Foreskin keratinocyte (primary cell): ENCODE measurements at places on chromosomes 12 and 14. TPM values are rescaled to one million over a fixed set of nuclear protein-coding genes. Genes with fewer than 3 reads are reported as not detected.

Gene OR4N2
- total RNA-seq = not detected in 2 replicates

Gene CCDC197
- not detected in 2 replicates for total RNA-seq

Gene RPL10L
- not detected in 2 replicates for total RNA-seq

Gene CBX5
- 67.9 and 70.7 TPM in 2 replicates for total RNA-seq

Gene IL22
- total RNA-seq = not detected in 2 replicates
